ENCODE measurements at places on chromosomes 4 and X.

- DNase-seq = peak; percentile 75
These were observed 5.6 kb upstream of the ADD1 start for GRCh38 chr4:2837904-2838496.

DNA sequence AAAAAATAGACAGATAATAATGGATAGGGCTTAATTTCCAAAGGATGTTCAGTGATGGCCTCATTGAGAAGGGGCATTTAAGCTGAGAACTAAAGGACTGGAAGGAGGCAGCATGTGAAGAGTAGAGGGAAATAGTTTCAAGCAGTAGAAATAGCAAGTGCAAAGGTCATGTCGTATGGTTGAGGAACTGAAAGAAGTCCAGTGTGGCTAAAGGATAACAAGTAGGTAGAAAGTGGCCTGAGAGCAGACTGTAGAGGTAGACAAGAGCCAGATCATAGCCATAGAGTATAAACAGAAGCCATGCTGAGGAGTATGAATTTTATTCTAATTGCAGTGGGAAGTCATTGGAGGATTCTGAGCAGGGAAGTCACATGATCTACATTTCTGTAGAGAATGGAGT is 72.3 kb downstream of the GRIA3 start:
- DNase-seq = no peak

DNA sequence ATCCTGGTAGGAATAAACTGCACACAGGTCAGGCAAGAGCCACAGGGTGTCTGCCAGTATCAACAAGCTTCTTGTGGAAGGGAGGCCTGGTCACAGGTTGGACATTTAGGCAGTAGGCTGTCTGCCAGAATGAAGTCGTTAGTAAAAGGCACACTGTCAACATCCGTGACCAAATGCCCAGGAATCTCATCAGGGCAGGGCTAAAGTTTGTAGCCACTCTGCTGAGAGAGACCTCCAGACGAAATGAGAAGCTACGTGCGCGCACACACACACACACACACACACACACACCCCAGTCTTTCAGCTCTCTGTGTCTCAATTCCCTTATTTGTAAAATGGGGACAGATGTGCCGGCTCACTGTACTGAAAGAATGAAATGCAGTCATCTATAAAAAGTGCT is 408.7 kb upstream of the ZFP42 start:
- no peak for DNase-seq

- DNase-seq = no peak
These were observed 19.7 kb downstream of the NOP14 start for GRCh38 chr4:2943364-2944090.

GRCh38 chr4:37667197-37668100 is 18.7 kb downstream of the RELL1 start:
- no peak for DNase-seq

DNA sequence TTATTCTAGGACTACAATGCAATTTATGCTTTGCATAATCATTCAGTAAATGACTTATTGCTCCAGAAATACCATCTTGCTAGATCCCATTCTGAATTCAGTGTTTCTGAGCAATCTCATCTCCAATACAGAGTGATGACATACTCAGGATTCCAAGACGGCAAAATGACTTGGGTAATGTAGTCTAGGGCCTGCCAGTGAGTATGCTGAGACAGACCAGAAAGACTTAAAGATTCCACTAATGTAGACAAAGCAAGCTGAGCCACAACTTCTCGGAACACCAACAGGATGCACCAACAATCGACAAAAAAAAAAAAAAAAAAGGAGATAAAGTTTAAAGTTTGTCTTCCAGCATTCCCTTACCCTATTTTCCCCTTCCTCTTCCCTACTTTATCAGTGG is 919 bp upstream of the SEC24B start:
- peak; percentile 17 for DNase-seq

DNA sequence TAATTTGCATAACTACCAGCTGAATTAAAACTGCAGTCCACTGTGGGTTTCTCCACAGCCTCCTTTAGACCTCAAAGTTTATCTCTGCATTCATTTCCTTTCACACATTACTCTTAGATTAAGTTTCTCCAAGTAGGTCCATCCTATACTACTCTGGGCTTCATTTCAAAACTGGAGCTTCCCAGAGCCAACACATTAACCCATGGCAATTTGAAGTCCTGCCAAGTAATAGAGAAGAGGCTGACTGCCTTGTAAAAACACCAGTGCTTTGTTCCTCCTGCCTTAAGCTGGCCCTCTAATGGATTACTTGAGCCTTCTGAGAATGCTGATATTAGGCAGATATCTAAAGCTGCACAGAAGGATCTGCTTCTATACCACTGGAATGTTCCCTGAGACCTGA is 997.2 kb upstream of the SLIT2 start:
- no peak for DNase-seq

DNA sequence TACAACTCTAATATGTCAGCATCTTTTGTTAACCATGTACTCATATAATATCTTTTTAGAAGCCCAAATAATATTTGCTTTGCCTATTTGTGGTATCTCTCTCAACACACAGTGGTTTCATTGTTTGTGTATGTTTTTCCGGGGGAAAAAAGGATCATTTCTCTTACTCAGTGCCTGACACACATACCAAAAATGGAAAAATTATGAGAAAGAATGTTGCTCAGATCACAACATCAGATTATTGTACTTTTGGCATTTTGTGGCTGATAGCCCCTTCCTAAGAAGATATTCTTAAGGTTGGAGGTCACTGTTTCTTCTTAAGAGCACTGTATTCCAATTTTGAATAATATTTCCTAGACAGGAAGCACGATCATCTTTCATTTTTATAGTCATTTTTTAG is 93.6 kb downstream of the PDLIM5 start:
- no peak for DNase-seq

- DNase-seq = no peak
These were observed at the start of gene XAGE2 for GRCh38 chrX:52368368-52369055. Gene XAGE2 (plus strand): TSS chrX:52369021. CDS start chrX:52370015, 994 bp downstream.

DNA sequence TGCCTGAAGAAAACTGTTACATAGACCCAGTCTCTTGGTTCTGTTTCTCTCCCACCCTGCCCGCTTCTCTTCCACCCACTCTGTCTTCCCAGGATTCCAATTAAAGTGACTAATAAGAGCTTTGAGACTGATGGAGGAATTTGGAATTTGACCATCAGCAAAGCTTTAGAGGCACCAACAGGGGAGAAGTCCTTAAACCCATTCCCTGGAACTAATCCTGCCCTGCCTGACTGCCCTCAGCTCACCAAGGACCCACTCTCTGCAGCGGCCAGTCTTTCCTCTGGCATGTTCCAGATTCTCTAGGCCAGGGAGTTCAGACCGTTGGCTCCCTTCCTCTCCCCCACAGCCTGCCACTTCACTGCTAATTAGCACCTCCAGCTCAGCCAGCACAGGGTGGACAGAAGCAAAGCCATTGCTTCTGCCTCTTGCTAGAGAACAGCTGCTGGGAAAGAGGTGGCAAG is 23.9 kb downstream of the SCD5 start:
- no peak for DNase-seq

GRCh38 chrX:48751343-48751742 is 10.2 kb upstream of the GLOD5 start:
- no peak for DNase-seq

DNA sequence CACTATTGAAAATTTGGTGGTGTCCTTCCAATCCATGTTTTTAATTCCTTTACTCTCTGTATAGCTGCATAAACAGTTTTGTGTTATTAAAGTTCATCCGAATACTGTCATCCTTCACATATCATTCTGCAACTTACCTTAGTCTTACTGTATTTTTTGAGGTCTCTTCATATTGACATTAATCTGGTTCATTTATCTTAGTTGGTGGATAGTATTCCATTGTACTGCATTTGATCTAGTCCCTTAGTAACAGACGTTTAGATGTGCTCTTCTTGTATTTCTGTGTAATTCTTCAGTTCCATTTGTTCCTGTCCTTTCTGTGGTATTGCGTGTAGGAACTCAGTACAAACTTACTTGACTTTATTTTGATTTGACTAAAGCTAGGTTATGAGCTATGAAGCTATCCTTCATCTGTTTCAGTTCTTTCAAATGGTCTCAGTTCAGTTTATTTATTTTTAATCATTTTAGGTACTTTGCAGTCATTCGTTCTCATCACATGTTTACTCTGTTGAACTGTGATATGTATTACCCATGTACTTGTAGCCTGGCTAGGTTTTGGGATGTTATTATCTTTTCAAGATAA is 41.3 kb downstream of the RAPGEF2 start:
- no peak for DNase-seq

DNA sequence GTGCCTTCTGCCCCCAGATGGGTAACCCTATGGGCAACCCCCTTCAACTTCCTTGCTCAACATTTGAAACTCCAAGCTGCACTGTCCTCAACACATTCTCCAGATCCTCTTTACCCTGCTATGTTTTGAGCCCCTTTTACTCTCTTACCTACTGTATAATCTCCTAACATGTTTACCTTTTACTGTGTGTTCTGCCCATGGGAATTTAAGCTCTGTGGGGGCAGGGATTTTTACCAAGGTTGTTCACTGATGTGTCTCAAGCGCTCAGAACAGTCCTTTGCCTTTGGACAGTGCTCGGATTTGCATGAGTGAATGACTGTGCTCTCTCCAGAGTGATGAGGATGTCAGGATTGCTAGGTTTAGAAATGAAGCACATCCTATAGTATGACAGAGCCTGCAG is 53.2 kb downstream of the SORBS2 start:
- no peak for DNase-seq

DNA sequence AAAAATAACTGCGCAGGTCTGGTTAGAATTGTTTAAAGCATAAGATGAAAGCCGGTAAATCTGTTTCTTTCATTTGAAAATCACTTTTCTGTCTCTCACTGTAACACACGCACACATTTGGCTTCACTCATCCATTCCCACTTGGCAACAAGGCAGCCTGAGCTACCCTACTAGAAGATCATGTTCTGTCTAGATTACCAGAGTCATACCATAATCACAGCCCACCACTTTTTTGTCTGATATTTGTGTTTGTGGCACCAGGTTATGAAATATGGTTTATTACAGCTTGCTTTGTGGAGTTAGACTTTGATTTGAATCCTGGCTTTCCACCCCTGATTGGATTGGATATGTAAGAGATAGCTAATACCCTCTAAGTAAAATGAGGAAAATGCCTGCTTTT is 2.2 kb downstream of the USO1 start:
- DNase-seq = no peak

GRCh38 chr4:110795971-110796370 is 173.1 kb upstream of the PITX2 start:
- DNase-seq = no peak

GRCh38 chrX:120136128-120136527 is 20.4 kb upstream of the RHOXF1 start:
- DNase-seq = no peak

DNA sequence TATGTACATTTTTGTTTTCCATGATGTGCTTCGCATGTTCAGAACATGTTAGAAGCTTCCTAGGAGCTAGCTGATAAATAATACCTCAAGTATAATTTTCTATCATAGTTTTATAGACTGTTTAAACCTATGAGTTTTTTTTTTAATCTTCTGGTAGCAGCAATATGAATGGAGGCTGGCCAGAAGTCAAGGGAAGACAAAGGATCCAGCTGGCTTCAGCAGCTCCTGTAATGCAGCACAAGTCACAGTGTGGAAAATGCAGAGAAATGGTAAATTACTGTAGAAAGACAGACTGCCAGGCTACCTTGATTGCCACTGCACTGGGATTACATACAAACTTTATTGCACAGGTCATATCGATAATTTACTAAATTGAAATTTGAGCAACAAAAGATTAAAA is 537.9 kb downstream of the IQCM start:
- DNase-seq = no peak

- peak; percentile 2 for DNase-seq
These were observed 81.0 kb upstream of the SMARCAD1 start for GRCh38 chr4:94126669-94127068.

- no peak for DNase-seq
These were observed 372.7 kb upstream of the BOD1L1 start for GRCh38 chr4:14000091-14000814.

GRCh38 chrX:2829469-2830246 is 928 bp downstream of the GYG2 start:
- DNase-seq = no peak

DNA sequence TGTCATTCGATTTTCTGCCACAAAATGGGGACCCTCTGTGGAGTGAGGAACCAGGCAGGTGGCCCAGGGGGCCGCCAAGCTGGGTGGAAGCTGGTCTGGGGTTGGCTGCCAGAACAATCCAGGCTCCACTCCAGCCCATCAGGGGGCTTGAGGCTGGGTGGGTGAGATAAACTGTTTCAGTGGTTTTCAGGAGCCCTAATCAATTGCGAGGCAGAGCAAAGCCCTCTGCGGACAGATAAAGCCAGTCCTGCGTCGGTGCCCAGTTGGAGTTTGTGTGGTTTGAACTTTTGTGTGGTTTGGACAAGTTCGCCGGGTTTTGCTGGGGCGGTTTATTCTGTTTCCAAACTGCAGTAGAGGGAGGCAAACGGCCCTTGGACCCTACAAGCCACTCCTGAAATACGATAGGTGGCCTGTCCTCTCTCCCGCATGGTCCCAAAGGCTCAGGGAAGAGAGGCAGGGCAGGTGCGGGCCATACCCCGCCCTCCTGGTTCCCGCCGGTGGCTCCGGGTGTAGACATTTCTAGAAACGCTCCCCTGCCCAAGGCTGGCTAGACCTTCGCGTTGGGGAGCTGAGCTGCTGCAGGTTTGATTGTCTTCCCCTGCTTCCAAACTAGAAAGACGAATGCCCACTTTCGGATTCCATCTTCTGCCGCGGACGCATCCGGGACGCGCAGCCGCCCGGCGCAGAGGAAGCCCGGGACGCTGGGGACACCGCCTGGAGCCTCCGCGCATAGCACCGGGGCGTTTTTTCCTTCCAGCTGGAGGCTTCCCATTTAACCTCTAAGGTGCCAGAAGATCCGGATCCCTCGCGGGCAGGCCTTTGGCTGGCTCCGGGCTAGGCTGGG is 169.0 kb upstream of the BCOR start:
- peak; percentile 82 for DNase-seq

DNA sequence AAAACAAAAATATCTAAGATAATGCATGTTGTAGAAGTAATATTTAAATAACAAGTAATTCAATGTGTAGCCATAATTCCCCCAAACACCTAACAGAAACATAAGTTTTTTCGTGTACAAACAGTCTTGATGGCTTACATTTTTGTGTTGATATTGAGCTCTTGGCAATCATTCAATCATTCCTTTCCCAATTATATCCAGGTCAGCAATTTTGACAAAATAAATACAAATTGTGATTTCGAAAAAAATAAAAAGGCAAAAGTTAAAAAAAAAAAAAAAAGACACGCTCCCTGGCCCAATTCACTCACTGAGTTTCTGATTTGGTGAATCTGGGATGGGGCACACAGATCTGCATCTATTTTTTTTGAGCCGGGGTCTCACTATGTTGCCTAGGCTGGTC is 187.6 kb upstream of the GPC4 start:
- no peak for DNase-seq

- DNase-seq = no peak
These were observed 339.0 kb upstream of the KLF3 start for GRCh38 chr4:38324861-38325628.

DNA sequence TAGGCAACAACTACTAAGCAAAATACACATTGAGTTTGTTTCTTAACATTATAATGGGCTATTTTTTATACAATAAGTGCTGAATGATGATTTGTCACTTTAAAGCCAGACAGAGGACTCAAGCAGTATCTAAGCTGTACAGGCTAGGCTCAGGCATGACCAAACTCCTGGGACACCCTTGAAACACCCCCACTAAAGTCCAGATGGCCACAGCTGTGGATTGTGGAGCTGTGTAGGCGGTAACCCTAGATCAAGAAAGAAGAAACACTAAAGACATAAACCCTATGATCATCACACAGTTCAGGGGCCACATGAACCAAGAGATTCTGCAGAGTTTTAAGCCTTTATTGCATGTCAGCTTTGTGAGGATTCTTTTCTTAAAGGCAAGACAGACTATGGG is 25.1 kb downstream of the TAB3 start:
- peak; percentile 52 for DNase-seq
